Stimulated activated CD4-positive, alpha-beta T cell treated with anti-CD3 and anti-CD28 coated beads, TNF-alpha, amount 100 ng/mL, for 1 hour (primary cell): ENCODE measurements at places on chromosomes 2 and 18.

GRCh38 chr18:13051159-13051558, 60.0 kb downstream of the CEP192 start:
- no peak for DNase-seq

DNA sequence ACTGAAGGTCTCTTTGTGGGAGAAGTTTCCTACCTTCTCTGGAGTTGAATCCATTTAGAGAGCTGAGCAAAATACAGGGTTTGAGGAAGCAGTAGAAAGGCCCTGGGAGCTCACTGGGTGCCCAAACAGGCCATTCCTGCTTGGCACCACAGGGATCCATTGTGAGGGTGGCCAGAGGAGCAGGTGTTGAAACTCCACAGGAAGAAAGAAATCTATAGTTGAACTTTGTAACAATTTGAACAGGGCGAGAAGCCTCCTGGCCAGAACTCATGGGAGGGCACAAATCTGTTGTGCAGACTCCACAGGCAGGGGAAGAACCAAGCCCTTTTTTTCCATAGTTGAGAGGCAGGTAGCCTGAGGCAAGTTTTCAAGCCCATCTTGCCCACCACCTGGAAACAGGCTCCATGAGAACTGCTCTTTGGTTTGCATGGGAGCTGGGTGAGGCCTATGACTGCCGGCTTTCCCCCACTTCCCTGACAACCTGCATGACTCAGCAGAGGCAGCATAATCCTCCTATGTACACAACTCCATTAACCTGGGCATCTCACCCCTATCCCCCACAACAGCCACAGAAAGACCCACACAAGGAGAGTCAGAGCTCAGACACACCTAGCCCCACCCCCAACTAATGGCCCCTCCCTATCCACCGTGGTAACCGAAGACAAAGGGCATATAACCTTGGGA, 1053.0 kb downstream of the TSN start:
- no peak for DNase-seq

DNA sequence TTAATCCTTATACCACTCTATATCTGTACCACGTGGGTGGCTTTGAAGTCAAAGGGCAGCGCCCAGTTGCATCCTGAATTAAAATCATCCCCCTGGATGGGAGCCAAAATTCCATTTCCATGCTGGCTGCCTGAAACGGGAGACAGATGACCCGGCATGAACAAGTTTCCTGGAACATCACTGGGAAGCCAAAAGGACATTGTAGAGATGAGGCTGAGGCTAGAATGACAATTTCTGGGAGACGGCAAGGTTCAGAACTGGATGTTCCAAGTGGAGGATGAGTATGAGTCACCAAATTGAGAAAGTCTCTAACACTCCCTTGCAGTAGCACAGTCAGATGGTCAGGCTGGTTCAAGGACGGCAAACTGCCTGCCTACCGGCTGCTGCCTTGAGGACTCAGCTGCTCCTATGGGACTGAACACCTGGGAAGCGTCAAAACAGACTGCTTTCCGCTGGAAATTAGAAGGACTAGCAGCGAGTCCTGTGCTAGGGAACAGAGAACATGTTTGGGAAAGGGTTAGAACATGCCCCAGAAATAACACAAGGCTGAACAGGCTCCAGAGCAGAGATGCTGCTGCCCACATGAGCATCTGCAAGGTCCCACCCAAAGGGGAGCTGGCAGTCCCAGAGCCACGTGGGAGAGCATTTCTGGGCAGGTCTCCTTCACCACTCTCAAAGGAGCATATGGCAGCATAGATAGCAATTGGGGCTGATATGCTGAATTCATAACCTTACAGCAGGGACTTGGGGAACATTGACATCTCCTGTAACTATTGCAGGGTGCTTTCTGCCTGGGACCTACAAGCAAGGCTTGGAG, 32.0 kb downstream of the YPEL5 start:
- DNase-seq: no peak

DNA sequence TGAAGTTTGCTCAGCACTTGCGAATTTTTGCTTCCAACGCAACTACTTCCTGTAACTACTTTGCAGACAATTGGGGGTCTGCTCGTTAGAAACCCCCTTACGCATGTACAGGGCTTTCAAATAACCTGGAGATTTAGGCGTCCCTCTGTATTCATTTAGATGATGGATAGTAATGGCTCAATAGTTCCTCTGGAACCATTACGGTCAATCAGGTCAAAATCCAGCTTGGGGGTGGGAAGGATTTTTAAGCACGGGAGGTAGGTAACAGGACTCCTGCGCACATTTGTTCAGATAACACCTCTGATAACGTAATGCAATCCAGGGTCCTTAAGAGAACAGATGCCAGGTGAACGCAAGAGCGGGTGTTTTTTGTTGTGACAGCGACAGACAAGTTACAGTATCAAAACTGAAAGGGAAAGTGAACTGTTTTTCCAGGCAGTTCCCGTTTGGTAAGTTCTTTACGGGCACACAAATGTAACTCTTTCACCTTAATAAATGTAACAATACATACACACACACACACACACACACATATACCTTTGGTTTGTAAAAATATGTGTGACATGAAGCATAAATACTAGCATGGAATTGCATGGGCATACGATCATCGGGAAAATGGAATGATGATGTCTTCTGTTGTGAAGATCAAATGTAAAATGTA, 3.8 kb upstream of the OSR1 start:
- no peak for DNase-seq

DNA sequence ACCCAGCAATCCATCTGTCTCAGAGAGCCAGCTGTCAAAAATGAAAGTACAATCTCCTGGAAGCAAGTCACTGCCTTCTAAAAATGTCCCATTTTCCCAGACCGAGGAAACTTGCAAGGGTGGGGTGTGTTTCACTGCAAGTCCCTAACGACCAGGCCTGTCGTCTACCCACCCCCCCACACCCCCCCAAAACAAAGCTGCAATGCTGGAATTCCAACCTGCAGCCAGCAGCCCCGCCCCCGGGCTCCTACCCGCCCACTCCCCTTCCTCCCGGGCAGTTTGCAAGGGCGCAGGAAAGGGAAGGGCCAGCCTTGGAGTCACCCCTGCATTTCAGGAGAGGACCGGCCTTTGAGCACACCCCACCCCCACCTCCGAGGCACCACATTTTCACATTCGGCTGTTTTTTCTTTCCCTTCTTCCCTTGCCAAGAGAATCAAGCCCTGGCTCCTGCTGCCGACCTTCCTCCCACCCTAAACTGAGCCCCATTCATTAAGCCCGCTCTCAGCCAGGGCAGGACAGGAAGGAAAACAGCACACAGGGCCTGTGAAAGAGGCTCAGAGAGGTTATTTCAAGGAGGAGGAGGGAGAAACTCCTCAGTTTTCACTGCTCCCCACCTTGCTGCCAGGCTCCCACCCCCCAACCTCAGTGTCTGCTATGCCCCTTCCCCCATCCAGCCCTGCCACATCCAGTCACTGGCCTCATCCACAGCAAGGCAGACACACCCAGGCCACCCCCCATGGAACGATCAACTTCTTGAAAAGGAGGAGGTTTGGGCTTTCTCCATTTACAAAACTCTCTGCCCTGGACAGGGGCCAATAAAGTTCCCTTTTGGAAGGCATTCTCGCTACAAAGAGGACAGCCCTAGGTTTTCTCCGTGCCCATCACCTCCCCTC, 11.3 kb downstream of the SMAD7 start:
- no peak for DNase-seq

DNA sequence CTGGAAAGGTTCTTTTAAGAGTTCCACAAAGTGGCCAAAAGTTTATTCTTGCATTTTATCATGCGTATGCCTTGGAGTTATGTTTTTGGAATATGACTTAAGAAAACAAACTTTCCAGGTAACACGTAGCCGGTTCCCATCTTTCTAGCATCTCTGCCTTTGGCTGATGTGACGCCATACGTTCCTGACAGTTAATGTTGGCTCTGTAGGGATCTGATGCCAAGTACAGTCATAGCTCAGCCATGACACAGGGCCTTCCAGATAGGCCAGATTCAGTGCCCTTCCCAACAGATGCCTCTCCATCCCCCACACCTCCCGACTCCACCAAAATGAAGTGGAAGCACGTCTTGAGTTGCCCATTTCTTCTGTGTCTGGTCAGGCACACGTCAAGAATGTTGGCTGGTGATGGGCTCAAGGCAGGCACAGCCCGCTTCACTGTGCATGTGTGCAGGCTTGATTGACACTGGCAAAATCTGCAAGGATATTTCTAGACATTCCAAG, 51.0 kb upstream of the THOC1 start:
- DNase-seq: no peak

- DNase-seq: no peak
Measured at GRCh38 chr2:151157000-151157735, 104.5 kb downstream of the RBM43 start.

- DNase-seq: no peak
Measured at GRCh38 chr18:76405681-76406356, 89.2 kb downstream of the ZNF516 start.

GRCh38 chr2:203623096-203623495, 83.3 kb upstream of the CD28 start:
- DNase-seq: no peak

GRCh38 chr18:63480915-63481314, 4.2 kb downstream of the SERPINB5 start:
- no peak for DNase-seq

- no peak for DNase-seq
Measured at GRCh38 chr18:9756271-9756932, 48.3 kb downstream of the RAB31 start.

DNA sequence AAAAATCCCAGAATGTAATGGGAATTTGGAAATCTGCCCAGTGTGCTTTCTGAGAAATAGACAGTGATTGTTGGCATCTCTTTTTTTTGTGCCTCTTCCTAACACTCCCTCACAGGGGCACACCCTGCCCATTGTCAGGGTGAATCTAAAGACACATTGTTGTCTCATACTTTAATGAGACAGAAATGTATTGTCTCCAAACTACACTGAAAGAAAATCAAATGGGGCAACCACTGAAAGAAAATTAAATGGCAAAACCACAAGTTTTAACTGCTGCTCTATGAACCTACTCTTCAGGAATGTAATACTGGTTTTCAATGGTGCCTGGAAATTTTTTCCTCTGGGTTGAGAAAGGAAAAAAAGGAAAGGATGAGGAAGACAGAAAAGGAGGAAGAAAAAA, 43.2 kb upstream of the GLS start:
- DNase-seq: no peak

DNA sequence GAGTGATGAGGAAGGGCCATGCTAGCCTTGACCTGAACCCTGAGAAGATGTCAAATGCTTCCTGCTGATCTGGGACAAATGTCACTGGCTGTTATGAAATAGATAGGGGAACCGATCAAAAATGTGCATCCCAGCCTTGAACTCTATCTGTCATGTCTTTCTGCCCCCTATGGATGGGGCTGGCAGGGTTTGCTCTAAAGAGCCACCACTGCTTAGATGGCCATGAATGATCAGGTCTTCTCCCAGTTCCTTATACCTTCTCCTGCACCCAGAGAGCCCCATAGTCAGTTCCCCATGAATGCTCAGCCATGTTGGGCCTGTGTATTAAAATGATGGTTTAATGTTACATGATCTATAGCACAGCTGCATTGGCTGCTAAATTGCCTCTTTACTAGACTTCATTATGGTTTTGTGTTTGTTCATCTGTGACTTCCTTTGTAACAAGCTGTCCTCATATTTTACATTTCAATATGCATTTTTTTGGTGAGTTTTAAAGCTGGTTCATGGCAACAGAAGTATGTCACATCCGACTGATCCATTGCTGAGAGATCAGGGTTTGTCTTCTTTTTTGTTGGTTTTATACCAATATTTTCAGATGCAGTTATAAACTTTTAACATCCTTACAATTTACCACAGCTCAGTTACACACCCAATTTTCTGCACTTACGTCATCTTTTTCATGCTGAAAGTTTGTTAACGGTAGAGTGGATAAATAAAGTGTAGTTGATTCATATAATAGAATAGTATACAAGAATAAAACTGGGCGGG, 56.3 kb upstream of the SMAD2 start:
- no peak for DNase-seq

DNA sequence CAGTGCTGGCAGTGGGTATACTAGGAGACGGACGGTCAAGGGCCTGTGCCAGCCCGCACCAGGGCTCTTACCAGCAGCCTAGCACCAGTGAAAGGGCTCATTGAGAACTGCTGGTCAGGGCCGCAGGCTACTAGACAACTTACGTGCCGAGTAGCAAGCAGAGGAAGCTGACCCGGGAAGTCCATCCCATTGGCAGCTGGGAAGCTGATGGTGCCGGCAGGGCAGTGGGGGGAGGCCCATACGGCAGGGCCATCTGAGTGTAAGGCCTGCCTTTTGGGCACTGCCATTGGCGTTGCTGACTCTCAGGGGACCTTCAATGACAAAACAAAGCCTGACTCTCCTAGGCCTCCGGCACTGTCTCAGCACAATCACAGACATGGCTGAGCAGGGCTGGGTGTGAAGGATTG, 20.6 kb downstream of the EFR3B start:
- no peak for DNase-seq

GRCh38 chr2:41966920-41967319, 80.9 kb upstream of the PKDCC start:
- DNase-seq: no peak

GRCh38 chr2:232219496-232219870, 159.1 kb upstream of the ALPP start:
- DNase-seq: no peak

DNA sequence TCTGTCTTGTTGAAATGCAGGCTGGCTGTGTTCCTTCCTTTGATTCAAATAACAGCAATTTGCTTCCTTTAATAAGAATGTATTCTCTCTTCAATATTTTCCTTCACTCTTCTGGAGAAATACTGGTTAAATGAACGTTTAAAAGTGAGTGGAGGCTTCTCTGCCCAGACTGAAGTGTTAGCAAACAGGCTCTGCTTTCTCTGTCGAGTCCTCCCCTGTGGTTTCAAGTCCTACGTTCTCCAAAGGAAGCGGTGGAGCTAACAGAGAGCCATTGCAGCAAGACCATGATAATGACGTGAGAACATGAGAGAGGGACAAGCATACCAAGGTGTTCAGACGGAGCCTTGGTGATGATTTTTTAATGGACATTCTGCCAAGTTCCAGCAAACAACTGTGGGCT, 26.2 kb upstream of the PID1 start:
- DNase-seq: no peak

DNA sequence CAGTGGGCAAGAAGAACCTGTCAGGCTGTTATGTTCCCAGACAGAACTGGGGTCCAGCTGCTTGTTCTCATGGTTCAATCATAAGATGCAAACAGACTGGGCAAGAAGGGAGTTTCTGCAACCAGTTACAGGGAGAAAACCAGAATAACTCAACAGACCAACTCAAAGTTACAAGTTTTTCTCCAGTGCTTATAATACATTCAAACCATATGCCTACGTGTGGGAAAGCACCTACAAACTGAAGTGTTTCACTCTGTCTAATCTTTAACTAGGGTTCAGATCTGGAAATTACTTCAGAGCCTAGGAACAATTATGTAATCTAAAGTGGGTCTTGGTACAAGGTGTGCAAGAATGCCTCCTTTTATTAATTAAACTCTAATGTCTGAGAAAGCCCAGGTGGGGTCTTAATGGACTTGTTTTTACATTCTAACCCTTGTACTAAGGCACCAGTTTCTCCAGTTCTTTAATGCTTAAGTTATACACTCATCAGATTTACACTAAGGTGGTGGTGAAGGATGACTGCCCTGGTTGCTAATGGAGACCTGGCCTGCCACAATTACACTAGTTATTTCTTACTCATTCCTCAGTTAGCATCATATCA, 951.9 kb downstream of the TSN start:
- DNase-seq: no peak
